Psoas muscle (tissue), 8 donors: ENCODE measurements at places on chromosomes 11 and 22. TPM values are rescaled to one million over a fixed set of nuclear protein-coding genes. Genes with fewer than 3 reads are reported as not detected.
A peak's percentile ranks its signal among the peaks of the same experiment; 100 is the strongest.

The PAX6 gene
- not detected for total RNA-seq

The PRMT3 gene
- total RNA-seq: 17.2 TPM

The WNT7B gene
- not detected for total RNA-seq

The TXN2 gene
- total RNA-seq: 102 TPM

The SPTBN2 gene
- 0.69 TPM for total RNA-seq

The TRIM48 gene
- total RNA-seq: not detected

The ACR gene
- total RNA-seq: 0.82 TPM

The PTPMT1 gene
- 37.8 TPM for total RNA-seq

The PTPRJ gene
- 2.6 TPM for total RNA-seq

DNA sequence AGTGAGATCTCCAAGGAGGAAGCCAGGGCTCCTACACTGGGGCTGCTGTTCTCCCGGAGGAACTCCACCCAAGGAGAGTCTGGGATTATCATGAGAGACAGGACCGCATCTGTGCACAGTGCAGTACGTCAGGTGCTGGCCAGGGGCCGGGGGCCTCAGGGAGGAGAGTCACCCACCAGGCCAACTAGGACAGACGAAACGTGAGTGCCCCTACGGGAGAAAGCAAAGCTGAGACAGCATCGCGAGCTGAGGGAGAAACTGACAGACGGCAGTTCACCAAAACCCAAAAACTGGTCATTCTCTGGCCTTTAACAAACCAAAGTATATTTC lies 273.4 kb downstream of the BRD1 start:
- no peak for DNase-seq

- DNase-seq: no peak
These were observed 8.9 kb downstream of the TRPM5 start for GRCh38 chr11:2435288-2436012.

DNA sequence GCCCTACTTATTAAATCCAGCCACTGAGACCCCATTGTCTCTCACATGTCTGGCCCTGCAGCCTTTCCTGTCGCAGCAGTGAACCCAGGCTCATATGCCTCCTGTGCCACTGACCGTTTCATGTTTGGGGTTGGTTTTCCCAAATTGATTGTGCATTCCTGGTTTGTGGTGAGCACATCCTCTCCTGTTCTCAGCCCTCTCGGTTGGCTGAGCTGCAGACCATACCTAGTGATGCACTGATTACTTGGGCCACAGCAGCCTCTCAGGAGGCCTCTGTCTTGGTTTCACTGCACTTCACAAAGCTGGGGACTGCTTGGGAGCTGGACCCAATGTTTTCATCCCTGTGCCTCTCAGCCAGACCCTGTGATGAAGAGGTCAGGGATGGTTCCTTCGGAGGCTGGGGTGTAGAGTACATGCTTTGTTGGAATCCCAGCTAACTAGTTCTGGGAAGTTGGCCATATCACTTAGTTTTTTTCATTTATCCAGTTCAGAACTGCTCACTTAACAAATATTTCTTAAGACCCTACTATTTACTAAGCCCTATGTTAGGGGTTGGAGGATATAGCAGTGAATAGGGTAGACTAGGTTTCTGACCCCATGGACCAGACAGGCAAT lies 30.9 kb downstream of the PARVA start:
- no peak for DNase-seq

- DNase-seq: no peak
These were observed 18.4 kb downstream of the FDX1 start for GRCh38 chr11:110447897-110448745.

- peak; percentile 92 for DNase-seq
These were observed 101.0 kb downstream of the PTPRJ start for GRCh38 chr11:48081151-48082010.

GRCh38 chr11:133522344-133522743 lies 10.0 kb downstream of the OPCML start:
- DNase-seq: no peak

DNA sequence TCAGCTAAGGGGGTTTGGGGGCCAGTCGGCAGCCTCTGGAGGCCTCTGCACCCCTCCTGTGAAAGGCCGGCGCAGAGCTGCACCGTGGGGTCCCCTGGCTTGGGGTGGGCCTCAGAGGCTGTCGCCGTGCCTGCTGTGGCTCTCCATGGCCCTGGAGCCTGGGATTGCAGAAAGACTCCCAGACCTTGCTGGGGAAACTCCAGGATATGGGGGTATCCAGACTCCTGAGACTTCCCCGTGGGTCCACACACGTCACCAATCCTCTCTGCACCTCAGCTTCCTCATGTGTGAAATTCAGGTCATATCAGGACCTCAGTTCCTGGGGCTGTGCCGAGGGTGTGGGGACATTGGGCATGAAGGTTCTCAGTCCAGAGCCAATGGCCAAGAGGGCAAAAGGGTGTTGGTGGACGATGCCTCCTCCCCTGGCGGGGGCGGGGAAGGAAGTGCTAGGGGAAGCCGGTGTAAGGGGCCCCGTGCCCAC lies 97.1 kb downstream of the KCNQ1 start:
- DNase-seq: peak; percentile 20

GRCh38 chr11:126207896-126208295 lies 3.6 kb downstream of the RPUSD4 start:
- no peak for DNase-seq

DNA sequence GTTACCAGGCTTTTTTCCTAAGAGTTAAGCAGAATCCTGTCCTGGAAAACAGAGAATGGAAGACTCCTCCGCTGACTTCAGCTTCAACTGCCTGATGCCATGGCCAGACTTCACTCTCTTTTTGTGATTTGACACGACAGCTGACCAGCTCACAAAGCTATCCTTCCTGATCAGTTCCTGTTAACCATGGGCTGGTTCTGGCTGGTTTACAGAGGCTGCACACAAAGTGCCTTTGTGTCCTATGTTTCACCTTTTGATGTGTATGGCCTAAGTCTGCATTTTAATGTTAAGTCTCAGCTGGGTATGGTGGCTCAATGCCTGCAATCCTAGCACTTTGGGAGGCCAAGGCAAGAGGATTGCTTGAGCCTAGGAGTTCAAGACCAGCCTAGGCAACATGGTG lies 11.1 kb downstream of the FOLR3 start:
- no peak for DNase-seq

DNA sequence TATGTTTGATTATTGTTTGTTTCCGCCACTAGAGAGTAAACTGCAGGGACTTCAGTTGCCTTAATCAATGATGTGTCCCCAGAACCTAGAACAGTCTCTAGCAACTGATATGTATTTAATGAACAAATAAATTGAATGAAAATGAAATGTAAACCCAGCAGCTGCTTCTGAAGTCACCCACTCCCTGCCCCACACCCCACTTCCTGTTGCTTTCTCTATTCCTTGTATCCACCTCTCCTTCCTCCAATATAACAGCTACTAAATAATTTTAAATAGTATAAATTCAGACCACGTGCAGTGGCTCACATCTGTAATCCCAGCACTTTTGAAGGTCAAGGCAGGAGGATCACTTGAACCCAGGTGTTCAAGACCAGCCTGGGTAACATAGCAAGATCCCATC lies 15.8 kb downstream of the MYH9 start:
- no peak for DNase-seq

GRCh38 chr11:133559382-133559781 lies 27.1 kb upstream of the OPCML start:
- no peak for DNase-seq

- DNase-seq: no peak
These were observed 14.7 kb upstream of the UBQLNL start for GRCh38 chr11:5531053-5531831.

- DNase-seq: no peak
These were observed 195.1 kb downstream of the SNX19 start for GRCh38 chr11:130721023-130721681.

DNA sequence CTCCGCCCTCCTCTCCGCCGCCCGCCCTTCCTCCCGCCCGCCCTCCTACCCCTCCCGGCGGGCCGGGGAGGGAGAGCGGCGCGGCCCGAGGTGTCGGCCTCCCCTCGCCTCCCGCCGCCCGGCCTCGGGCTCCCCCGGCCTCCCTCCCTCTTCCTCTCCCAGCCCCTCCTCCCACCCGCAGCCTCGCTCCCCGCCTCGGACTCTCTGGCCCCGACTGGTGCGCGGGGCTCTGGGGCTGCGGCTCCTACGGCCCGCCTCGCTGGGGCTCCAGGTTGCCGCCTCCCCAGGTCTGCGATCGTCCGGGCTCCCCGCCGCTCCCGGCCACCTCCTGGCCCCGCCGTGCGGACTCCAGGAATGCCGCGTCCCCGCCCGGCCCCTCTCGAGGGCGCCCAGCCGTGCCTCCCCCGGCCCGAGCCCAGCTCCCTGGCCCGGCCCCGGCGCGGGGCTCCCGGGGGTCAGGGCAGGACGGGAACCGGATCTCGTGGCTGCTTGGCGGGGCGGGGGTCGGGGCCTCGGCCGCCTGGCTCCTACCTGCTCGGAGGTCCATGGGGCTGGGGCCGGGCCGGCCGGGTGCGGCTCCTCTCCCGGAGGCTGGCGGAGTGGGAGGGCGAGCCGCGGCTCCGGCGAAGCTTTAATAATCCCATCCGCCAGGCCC lies at the start of gene CLCF1:
TSS of gene CLCF1 (minus strand) at position 606 of the 655 bp plus-strand sequence. CDS start at position 547, 59 bp downstream.
- peak; percentile 73 for DNase-seq

DNA sequence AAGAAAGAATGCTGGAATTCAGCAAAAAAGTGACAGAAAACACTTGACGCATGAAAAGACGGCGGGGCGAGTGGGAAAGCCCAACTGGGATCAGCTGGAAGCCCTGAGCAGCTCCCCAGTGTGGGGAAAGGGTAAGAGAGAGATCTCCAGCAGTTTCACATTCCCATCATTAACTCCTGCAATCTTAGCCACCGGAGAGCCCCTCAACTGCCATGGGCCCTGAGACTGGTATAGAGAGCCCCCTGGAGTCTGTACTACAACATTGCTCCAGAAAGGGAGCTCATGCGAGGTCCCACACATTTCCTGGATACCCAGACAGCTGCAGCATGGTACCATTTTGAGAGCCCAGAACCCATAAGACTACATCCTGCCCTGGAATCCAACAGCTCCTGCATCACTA lies 31.1 kb downstream of the MRGPRX4 start:
- DNase-seq: no peak

- DNase-seq: no peak
These were observed 1.3 kb downstream of the FAR1 start for GRCh38 chr11:13669544-13670488.

- no peak for DNase-seq
These were observed 118.2 kb upstream of the CRYBB3 start for GRCh38 chr22:25081409-25081824.

- no peak for DNase-seq
These were observed 194.0 kb downstream of the CASP12 start for GRCh38 chr11:104704146-104704830.

- DNase-seq: no peak
These were observed 60.0 kb upstream of the NECTIN1 start for GRCh38 chr11:119788911-119789560.

- no peak for DNase-seq
These were observed 32.1 kb downstream of the MTMR3 start for GRCh38 chr22:29914991-29915533.
